OCI-LY7 (cell line): ENCODE measurements at places on chromosomes 3 and 15.

GRCh38 chr15:91692596-91692995 lies 160.9 kb upstream of the SLCO3A1 start:
- DNase-seq = no peak

DNA sequence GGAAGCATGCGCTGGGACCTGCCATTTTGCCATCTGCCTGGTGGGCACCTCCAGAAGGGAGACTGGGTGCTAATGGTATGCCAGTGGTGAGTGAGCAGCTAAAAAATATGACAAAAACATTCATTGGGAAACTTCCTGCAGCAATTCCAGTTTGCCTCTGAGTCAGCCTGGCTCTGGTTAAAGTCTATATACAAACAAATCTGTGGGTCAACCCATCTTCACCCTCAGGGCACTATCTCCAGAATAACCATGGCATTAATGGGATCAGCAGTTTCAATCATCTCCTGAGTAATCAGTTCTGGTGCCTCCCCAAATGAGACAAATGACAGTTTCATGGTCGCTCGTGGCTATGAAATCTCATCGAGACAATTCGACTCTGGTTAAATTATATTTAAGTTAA lies 21.5 kb downstream of the FRMD4B start:
- no peak for DNase-seq

GRCh38 chr3:17915341-17915740 lies 172.9 kb upstream of the TBC1D5 start:
- DNase-seq = no peak

- DNase-seq = no peak
Observed at GRCh38 chr3:126577261-126577660, 18.5 kb upstream of the C3orf22 start.

DNA sequence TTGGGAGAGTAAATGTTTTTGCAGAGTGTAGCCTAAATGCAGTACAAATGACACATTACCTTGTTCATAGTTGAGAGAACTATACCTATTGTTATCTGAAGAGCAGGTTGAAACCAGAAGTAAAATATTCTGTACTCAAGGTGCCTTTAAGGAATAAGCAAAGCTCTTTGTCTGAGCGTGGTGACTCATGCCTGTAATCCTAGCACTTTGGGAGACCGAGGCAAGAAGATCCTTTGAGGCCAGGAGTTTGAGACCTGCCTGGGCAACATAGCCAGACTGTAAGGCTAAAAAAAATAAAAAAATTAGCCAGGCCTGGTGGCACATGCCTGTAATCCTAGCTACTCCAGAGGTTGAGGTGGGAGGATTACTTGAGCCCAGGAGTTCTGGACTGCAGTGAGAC lies 2.2 kb upstream of the RNF13 start:
- no peak for DNase-seq

GRCh38 chr3:183044547-183045229 lies 54.6 kb downstream of the MCCC1 start:
- peak; percentile 93 for DNase-seq

DNA sequence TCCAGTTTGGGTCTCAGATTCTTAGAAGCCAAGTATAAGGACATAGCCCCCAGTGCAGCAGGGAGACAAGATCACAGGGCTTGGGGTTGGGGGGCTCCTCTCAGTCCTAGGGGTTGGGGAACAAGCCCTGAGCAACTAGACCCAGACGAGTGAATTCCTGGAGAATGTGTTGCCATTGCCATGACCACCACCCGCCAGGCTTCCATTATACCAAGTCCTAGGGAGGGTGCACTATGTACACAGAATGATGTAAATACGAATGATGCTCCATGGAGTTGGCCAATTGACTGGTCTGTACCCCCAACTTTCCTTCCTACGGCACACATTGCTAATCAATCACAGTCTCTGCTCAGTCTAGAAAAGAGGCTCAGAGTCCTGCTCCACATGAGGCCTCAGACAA lies 8.8 kb downstream of the IQCF1 start:
- DNase-seq = no peak

DNA sequence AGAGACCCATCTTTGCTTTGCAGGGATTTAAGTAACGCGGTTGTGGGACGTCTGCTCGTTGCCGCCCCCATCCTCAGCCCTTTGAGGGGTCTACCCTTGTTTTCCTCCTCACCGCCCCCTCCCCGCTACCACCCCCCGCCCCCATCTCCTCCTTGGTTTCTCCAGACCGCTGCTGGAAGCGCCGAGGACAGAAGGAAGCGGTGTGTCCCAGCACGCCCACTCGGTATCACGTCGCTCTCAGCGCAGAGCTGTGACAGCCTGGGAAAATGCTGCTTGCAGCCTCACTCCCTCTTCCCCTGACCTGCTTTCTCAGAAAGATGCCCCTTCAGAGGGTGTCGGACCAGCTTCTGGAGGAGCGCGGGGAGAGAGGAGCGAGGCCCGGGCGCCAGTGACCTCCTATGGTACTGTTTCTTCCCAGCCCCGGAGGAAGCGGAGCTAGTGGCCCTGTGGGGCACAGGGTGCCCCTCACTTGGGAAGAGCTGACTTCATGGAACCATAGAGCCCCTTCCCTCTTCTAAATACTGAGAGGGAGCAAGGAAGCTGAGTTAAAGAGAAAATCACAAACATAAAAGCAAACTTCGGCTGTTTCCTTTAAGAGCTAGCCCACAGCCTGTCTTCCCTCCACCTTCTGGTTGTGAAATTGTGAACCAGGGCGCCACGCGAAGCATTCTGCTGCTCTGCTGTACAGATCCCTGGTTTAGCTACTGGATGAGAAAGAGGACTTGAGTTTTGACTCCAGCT lies 698 bp downstream of the IL1RAP start:
- peak; percentile 7 for DNase-seq

GRCh38 chr3:58824285-58824684 lies 157.7 kb upstream of the FAM3D start:
- DNase-seq = peak; percentile 18

DNA sequence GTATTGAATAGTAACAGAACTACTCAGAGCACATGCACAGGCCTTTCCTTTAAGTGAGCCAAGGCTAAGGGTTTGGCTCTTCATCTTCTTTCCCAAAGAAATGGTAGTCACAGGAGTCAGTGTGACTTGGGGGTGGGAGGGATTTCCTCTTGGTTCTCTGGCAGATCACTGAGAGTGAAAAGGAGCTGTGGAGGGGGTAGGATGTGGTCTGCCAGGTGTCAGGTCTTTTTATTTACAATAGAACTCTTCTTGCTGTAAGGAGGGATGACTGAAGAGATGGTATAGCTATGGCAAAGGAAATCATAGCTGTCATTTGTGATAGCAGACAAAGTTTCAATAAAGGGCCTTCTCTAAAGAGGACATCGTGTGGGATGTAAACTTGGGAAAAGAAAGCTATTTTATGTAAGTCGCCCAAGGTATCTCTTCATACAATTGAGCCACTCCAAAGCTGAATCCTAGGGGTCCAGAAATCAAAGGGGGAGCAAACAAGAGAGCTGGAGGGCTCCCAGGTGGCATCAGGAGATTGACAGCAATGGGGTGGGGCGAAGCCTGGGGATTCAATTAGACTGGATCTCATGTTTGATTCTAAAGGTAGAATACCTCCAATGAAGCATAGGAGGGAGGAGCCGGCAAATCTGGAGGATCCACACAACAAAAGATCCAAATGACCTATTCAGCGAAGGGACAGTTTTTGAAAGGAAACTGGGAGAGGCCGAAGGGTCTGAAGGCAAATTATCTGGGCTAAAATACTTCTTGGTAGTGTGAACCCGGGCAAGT lies 20.0 kb upstream of the CHD2 start:
- DNase-seq = peak; percentile 66

DNA sequence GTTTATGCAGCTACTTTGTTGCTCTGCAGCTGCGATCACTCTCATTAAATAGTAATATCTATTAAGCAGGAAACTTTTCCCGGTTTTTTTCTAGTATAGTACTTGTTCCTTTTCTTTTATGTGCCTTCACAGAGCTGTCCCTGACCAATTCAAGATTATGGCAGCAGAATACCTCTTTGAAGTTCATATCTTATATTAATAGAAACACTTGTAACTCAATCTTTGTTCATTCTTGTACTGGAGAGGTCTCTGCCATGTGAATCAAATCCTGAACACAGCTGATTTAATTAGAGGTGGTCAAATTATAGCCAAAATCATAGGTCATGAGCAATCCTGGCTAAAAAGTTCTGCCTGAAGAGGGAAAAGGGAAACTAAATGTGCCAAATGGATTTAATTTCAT lies 399.0 kb upstream of the ARHGEF26 start:
- DNase-seq = no peak

DNA sequence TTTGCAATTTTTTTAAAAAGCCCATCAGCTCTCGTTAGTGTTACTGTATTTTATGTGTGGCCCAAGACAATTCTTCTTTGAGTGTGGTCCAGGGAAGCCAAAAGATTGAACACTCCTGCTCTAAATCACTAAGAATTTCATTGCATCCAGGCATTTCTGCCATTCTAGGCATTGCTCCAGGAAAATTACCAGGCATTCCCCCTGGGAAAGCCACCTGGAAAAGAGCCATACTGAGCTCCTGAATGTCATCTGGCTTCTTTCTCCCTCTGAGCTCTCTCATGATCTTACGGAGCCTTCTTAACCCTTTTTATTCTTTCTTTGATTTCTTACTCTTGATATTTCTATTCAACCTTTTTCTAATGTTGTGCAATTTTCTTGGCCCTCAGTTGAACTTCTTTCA lies 202.2 kb downstream of the DOCK3 start:
- no peak for DNase-seq

DNA sequence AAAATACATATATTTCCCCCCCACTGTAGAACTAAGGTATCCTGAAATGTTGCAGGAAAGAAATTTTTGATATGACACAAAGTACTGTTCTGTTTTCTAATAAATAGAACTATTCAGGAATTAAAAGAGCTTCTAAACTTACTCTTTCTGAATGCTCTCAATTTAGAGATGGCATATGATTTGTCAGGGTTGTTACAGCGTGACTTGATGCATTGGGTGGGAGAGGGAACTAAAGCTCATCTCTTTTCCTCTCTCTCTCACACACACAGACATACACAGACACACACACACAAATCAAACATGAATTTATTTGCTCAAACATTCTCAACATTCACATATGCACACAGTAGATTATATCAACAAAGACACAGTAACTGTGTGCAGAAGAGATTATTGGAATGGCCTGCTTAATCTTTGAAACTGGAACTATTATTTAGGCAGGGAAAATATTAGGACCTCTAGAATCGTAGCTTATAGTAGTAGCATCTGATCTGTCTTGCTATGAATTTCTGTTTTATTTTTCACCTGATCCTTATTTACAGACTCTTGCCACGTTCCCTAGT lies 807.4 kb upstream of the GBE1 start:
- DNase-seq = no peak

DNA sequence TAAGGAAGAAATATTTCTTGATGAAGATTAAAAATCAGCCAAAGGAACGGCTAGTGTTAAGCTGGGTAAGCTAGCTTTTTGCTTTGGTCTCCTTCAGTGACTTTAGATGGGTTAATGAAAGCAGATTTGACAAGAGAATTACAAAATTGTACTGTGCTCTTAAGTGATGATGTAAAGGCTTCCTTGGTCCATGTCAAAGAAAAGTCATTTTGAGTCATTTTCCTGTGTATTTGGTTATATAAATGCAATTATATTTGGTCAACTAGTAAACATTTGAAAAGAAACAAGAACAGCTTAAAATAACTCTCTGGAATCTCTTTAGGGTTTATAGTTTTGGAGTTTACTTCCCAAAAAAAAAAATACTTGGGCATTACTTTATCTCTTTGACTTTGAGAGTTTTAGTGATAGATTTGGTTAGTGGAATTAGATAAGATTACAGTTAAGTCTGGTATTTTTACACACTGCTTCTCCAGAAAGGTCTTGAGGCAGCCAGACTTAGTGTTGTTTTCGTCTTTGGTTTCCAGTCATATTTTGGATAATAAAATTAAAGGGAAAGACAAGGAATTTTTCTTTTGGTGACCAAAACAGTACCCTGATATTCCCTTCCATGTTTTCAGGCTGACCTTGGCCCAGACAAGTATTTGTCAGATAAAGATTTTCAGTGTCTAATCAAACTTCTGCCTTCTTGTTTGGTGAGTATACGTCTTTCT lies 42.3 kb downstream of the PDHB start:
- DNase-seq = no peak
